ENCODE measurements at places on chromosomes 11 and 22.

DNA sequence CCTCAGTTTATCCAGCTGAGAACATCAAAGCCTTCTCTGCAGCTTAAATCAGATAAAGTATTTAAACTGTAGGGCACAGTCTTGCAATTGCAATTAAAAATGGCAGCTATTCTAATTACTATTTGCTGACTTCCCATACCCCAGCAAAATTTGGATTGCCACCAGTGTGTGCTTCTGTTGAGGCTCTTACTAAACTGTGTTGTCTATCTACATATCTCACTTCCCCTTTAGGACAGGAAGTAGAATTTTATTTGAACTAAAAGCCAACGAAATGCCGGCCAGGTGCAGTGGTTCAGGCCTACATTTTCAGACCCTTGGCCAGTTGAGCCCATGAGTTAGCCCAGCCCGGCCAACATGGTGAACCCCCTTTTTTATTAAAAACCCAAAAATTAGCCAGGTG lies 7.1 kb downstream of the SAA4 start:
- no peaks in the 10 kb centered on the region for H3K4me1 ChIP-seq
- no peaks in the 10 kb centered on the region for H3K36me3 ChIP-seq
- H3K4me3 ChIP-seq: no peak overlapping the region
- no peak overlapping the region for H3K27ac ChIP-seq
- no peaks in the 10 kb centered on the region for H3K27me3 ChIP-seq

- H3K4me1 ChIP-seq: no peaks in the 10 kb centered on the region
- H3K27ac ChIP-seq: no peak overlapping the region
- no peaks in the 10 kb centered on the region for H3K27me3 ChIP-seq
- H3K4me3 ChIP-seq: no peak overlapping the region
- no peak for DNase-seq
These were observed 25.9 kb upstream of the SCARF2 start for GRCh38 chr22:20463324-20464095.

DNA sequence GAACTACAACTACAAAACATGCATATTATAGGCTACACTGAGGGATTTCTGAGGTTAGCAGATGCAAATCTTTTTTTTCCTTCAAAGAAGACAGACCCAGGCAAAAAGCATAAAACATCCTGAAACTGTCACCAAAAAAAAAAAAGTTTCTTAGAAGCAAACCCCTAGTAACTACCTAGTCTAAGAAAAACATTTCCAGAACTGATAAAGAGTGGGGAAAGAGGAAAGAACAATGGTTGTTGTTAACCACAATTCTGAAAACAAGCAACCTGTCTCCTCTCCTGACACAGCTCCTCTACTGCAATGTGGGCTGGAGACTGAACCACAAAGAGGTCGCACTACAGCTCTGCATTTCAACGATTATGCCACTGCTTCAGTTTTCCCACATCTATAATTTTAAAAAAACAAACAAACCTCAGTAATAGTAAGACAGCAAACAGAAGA lies 15.0 kb downstream of the DENND5A start:
- DNase-seq: no peak
- no peaks in the 10 kb centered on the region for H3K27me3 ChIP-seq
- H3K36me3 ChIP-seq: no peaks in the 10 kb centered on the region
- no peak overlapping the region for H3K27ac ChIP-seq
- H3K4me1 ChIP-seq: no peaks in the 10 kb centered on the region
- H3K4me3 ChIP-seq: no peak overlapping the region

DNA sequence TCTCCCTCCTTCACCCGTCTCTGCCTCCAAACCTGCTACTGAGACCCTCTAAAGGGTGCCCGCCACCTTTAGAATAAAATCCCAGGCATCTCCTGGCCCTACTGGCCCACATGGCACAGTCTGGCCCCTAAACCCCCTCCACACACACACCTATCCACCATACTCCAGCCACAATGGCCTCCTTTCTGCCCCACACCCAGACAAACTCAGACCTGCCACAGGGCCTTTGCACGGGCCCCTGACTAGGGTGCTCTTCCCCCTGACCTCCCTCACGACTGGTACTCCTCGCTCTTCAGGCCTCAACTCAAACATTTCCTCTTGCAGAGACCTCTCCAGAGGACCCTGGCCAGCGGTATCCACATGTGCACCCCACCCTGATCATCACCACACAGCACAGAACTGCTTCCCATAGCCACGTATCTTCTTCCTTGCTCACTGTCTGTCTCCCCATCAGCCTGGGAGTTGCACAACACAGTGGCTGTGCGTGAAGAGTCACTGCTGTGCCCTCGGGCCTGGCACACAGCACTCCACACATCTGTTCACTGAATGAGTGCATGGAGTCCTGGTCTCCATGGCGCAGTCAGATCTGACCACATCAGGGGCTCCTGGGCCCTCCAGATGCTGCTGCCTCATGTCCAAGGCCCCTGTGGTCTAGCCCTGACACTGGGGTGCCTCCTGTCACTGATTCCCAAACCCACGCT lies 66.2 kb upstream of the TCF20 start:
- no peaks in the 10 kb centered on the region for H3K36me3 ChIP-seq
- H3K27me3 ChIP-seq: no peaks in the 10 kb centered on the region
- no peak for DNase-seq
- no peaks in the 10 kb centered on the region for H3K4me1 ChIP-seq
- no peak overlapping the region for H3K27ac ChIP-seq
- H3K4me3 ChIP-seq: no peak overlapping the region

- H3K27ac ChIP-seq: no peak overlapping the region
- no peaks in the 10 kb centered on the region for H3K27me3 ChIP-seq
- peaks cover 2% of the 10 kb centered on the region for H3K4me1 ChIP-seq
- DNase-seq: no peak
- H3K4me3 ChIP-seq: no peak overlapping the region
- H3K36me3 ChIP-seq: no peaks in the 10 kb centered on the region
These were observed 40.2 kb downstream of the TBX1 start for GRCh38 chr22:19800761-19801244.

- H3K27me3 ChIP-seq: no peaks in the 10 kb centered on the region
- H3K4me1 ChIP-seq: no peaks in the 10 kb centered on the region
- no peak overlapping the region for H3K4me3 ChIP-seq
- H3K27ac ChIP-seq: no peak overlapping the region
- peak; percentile 41 for DNase-seq
- peaks cover 9% of the 10 kb centered on the region for H3K36me3 ChIP-seq
These were observed 12.6 kb upstream of the MAPK8IP1 start for GRCh38 chr11:45872651-45873356.

- no peak overlapping the region for H3K27ac ChIP-seq
- no peak for DNase-seq
- no peaks in the 10 kb centered on the region for H3K36me3 ChIP-seq
- H3K4me3 ChIP-seq: no peak overlapping the region
- H3K27me3 ChIP-seq: no peaks in the 10 kb centered on the region
These were observed 47.0 kb downstream of the RCN1 start for GRCh38 chr11:32137869-32138268.

GRCh38 chr11:32438866-32439489 lies 3.6 kb upstream of the WT1 start:
- H3K27ac ChIP-seq: no peak overlapping the region
- H3K4me3 ChIP-seq: no peak overlapping the region
- peaks cover 43% of the 10 kb centered on the region for H3K27me3 ChIP-seq
- H3K36me3 ChIP-seq: no peaks in the 10 kb centered on the region
- H3K4me1 ChIP-seq: no peaks in the 10 kb centered on the region

DNA sequence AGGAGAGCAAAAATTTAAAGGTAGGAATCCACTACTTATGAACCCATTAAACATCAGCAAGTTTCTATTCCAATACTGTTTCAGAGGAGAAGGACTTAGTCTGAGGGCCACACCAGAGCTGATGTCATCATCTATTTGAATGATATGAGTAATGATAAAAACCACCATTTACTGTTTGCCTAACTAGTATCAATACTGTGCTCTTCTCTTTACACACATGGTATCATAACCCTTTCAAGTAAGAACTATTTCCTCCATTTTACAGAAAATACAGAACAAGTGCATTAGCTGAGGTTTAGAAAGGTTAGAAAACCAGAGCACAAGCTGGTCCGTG lies 651.3 kb upstream of the KIRREL3 start:
- no peaks in the 10 kb centered on the region for H3K27me3 ChIP-seq
- no peak for DNase-seq
- H3K4me3 ChIP-seq: no peak overlapping the region
- H3K4me1 ChIP-seq: no peaks in the 10 kb centered on the region
- H3K27ac ChIP-seq: no peak overlapping the region
- no peaks in the 10 kb centered on the region for H3K36me3 ChIP-seq

GRCh38 chr11:113339929-113340589 lies 25.7 kb downstream of the TTC12 start:
- no peak overlapping the region for H3K4me3 ChIP-seq
- DNase-seq: no peak
- H3K4me1 ChIP-seq: no peaks in the 10 kb centered on the region
- H3K27me3 ChIP-seq: no peaks in the 10 kb centered on the region
- H3K27ac ChIP-seq: no peak overlapping the region

- DNase-seq: no peak
- H3K4me3 ChIP-seq: no peak overlapping the region
- H3K36me3 ChIP-seq: no peaks in the 10 kb centered on the region
- H3K27ac ChIP-seq: no peak overlapping the region
- H3K4me1 ChIP-seq: peaks cover 3% of the 10 kb centered on the region
These were observed 2.6 kb downstream of the GDPD5 start for GRCh38 chr11:75523189-75523588.

- peaks cover 19% of the 10 kb centered on the region for H3K27me3 ChIP-seq
- no peak overlapping the region for H3K27ac ChIP-seq
- no peak for DNase-seq
- no peaks in the 10 kb centered on the region for H3K36me3 ChIP-seq
- no peaks in the 10 kb centered on the region for H3K4me1 ChIP-seq
These were observed 151.3 kb downstream of the DLG2 start for GRCh38 chr11:85475660-85476517.
